ENCODE measurements at places on chromosomes 11 and 22.
A peak's percentile ranks its signal among the peaks of the same experiment; 100 is the strongest.

GRCh38 chr11:22491555-22492225 is 133.9 kb downstream of the FANCF start:
- peak; percentile 86 for DNase-seq

GRCh38 chr11:3942160-3942955 is 86.9 kb downstream of the STIM1 start:
- no peak for DNase-seq

DNA sequence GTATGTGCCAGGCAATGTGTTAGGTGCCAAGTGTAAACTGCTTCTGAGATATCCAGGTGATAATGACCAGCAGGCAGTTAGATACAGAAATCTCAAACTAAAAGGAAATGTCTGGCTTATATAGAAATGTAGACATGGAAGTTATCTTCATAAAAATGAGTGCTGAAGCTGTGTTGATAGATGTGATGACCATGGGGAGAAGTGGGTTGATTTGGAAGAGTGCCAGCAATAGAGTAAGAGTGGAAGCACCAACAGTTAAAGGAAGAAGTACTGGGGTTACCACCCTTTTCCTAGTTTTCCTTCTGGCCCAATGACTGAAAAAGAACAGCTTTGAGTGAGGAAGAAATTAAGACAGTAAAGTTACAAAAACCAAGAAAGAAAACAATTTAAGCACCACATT is 68.5 kb downstream of the C2CD3 start:
- DNase-seq: no peak

GRCh38 chr11:46051102-46051501 is 70.2 kb downstream of the PHF21A start:
- DNase-seq: no peak

DNA sequence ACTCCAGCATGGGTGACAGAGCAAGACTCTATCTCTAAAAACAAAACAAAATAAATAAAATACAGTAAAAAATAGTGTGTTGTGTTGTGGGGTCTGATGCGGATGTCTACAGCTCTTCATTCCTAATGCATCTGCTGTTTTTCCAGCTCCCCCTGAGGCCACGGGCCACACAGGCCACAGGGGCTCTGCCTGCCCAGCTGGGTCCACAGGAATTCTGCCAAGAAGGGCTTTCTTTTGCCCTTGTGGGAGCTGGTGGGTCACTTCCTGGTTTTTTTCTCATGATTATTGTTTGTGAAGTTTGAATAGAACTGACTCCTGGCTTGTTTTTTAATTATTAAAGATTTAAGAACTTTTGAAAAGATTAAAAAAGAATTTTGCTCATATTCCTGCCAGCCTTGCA is 67.4 kb upstream of the CLDN5 start:
- no peak for DNase-seq

GRCh38 chr11:94739331-94739730 is 28.8 kb upstream of the AMOTL1 start:
- DNase-seq: no peak

GRCh38 chr11:86124251-86125233 is 55.7 kb upstream of the PICALM start:
- no peak for DNase-seq

DNA sequence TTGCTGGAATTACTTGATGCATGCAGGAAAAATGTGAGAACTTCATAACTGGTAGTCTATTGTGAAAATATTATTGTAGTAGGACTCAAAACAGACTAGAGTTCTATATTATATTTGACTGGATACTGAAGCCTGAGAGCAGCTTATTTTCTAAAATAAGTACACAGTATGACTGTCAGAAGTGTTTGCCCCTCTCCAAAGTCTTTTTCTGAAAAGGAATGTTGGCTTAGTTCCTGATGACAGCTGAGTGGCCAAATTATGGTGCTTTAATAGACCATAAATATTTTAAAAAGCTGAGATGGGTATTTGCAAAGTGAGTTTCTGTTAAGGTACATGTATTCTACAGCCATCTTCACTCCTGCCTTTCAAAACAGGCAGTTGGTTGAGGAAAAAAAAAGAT is 13.1 kb downstream of the ZBED5 start:
- DNase-seq: no peak

- DNase-seq: peak; percentile 79
Measured at GRCh38 chr22:37561212-37562048, 1.1 kb downstream of the CDC42EP1 start.

- no peak for DNase-seq
Measured at GRCh38 chr11:35148163-35148837, 9.3 kb downstream of the CD44 start.

DNA sequence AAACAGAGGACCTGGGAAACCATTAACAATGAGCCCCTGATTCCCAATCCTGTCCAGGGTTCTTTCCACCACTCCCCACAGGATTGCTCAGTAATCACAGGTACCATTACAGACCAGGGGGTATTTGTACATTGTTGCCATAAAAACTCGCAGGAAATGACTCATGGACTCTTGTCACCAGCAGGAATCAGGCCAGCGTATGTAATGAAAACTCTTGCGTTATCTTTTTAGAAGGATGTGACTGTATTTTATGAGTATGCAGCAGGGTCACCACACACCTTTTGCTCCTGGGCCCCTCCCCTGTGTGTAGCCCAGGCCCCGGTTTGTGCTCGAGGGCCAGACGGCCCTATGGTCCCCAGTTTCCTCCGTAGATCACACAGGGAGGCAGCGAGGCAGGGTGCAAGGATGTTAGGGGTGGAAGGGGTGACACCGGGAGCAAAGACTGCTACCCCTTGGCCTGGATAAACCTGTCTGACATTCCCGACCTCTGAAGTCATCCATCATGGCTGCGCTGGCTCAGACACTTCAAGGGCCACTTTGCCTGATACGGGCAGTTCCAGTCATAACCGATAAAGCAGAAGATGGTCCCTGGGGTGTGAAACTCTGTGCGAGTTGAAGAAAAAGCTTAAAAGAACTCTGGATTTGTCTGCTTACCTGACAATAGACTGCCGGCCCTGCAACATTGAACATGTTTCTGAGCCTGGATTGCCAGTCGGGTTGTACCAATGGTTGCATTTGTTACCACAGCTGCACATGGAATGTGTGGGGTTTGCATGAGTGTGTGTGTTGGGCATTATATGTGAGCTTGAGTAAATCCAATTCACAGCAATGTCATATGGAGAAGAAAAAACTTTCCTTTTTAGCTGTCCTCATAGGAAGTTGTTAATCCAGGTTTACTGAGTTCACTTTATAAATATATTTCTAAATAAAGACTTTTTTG is 56.9 kb downstream of the MICAL2 start:
- DNase-seq: peak; percentile 61

GRCh38 chr11:36311926-36312595 is 16.0 kb downstream of the PRR5L start:
- peak; percentile 25 for DNase-seq

DNA sequence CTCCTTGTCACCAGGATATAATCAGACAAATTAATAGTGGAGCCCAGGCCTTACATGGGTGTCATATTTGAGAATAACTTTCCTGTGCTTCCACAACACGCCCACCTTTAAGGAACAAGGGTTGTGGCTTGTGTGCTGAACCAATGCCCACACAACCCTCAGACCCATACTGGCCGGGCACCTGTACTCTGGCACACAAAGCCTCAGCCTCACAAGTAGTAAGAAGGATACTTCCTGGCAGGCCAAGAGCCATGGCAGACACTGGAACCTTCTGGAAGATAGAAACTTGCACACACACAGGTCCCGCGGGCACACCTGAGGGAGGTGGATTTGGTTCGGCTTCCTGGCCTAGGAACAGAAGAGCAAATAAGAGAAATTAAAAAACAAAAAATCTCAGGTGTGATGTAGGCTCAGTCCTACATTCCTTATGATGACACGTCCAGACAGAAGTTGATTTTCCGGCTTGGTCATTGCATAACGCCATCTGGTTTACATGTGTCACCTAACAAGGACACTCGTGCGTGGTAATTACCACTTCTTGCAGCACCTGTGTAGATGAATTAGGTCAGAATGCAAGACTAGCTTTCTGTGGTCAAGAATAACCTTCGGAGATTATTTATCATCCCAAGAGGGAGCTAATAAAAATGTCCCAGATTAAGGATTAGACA is 5.8 kb upstream of the BRD1 start:
- DNase-seq: no peak

DNA sequence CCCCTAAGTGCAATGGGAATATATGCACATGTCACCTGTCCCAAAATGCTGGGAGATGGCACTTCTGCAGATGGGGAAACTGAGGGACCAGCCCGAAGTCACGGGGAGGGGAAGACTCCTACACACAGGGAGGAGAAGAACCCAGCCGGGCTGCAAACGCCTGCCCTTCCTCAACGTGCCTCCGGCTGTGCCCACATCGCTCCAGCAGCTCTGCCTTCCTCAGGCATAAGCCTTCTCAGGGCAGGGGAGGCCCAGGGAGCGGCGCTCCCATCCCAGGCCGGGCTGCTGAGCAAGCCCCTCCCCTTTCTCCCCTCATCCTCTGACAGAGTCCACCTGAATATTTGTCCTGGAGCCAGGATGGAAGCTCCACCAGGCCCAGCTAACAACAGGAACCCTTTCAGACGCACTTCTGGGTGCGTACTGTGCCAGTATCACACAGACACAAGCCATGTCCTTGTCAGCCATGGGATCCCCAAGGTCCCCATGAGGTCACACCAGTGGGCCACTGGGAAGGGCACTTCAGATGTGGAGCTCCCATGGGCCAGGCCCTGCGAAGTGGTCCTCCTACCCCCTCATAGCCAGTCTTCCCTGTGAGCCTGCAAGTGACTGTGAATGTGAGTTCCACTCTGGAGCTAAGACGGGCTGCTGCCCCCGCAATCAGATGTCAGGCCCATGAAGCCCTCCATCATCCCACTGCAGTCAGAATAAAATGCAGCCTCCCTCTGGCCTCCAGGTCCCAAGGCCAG is 2.5 kb upstream of the CD81 start:
- DNase-seq: no peak

DNA sequence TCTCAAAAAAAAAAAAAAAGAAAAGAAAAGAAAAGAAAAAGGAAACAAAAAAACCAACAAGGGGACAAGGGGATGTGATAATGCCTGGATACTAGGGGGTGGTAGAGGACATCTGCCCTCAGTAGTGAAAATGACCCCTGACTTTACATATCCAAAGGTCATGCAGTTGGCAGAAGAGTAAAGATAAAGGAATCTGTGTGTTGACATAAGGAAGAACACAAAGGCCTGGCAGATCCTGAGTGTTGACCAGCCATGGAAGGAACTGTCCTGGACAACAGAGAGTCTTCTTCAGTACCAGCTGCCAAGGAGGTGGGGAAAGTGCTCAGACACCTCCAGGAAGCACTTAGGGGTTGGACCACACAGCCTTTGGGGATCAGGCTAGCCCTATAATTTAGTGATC is 12.6 kb downstream of the SLC43A1 start:
- no peak for DNase-seq

DNA sequence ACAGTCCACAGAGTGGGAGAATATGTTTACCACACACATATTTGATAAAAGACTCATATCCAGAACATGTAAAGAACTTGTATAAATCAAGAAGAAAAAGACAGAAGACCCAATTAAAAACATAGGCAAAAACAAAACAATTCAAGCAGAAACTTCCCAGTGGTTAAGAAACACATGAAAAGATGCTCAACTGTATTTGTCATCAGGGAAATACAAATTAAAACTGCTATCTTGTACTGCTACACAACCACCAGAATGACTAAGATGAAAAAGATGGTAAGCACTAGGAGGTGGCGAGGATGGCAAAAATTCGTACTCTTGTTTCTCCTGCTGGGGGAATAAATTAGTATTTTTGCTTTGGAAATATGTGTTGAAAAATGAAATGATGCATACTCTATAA is 192.3 kb upstream of the C11orf87 start:
- DNase-seq: no peak

GRCh38 chr11:88359541-88359940 is 22.0 kb upstream of the CTSC start:
- DNase-seq: no peak

GRCh38 chr22:32735526-32735925 is 66.0 kb upstream of the TIMP3 start:
- no peak for DNase-seq

GRCh38 chr11:66334605-66335442 is 1.4 kb downstream of the RIN1 start:
- no peak for DNase-seq

GRCh38 chr11:69645801-69646492 is 5.0 kb downstream of the CCND1 start:
- DNase-seq: no peak

- no peak for DNase-seq
Measured at GRCh38 chr11:109554951-109555350, 133.0 kb downstream of the C11orf87 start.

DNA sequence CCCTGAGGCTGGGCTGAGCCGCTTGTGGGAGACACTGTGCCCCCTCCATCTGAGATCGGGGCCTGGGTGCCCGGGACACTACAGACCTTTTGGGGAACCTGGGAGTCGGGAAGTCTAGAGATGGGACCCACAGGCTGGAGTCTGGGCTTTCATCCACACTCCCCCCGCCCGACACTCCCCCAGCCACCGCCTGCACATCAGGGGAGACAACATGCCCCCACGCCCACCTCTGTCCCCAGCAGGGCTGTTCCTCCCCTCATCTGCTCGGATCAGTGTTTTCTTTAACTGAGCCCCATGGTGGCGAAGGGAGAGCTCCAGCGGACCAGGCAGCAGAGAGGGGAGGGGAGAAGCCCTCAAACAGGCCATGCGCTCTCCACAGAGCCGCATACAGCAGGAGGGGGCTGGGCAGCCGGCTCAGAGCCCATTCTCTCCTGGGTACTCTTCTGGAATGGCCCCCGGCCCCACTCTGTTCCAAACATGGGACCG is 174.7 kb downstream of the IGLL1 start:
- no peak for DNase-seq

- no peak for DNase-seq
Measured at GRCh38 chr11:77093987-77094840, 8.4 kb upstream of the OMP start.

DNA sequence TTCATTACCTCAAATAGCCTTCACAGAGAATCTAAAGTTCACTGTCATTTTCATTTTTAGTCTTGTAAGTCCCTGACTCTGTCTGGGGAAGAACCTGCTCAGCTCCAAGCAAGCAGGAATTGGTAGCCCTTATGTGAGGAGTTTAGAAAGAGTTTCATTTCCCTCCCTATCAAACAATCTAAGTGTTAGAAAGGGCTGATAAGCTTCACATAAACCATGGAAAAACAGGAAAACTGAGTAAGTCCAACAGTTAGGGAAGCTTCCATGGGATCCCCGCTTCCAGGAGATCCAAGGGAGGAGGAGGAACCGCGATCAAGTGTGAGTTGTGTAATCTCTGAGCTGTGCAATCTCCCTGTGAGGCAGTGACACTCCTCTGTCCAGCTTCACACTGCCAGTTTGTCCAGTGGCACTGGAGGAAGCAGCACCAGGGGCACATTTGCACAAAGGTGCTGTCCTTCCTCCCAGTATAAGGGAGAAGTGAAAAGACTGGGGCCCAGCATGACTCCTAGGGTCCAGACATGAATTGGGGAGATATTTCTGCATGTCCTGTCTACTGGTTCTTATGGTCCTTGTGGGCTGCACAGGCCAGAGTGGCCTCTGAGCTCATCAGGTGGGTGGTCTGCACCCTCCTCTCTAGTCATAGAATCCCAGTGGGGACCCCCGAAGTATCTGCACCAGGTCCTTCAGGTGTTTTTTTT is 4.3 kb downstream of the PRAME start:
- DNase-seq: no peak

Data from HFF-Myc (cell line).